Type B pancreatic cell (in vitro differentiated cells): ENCODE measurements at places on chromosomes 2 and 18.

DNA sequence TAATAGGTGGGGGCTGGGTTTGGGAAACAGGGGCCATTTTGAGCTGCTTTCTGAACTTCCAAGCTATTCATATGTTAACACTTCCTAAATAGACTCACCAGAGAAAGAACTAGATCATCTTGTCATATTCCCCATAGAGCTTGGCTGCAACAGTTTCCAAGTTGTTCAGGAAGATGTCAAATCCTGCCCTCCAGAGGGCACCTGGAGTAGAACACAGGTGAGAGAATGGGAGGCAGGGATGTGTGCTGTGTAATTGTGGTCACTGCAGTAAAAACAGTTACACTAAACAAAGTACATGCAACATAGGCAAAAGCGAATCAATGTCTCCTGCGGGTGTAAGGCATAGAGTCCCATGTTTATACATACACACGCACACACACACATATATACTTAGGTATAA lies 34.5 kb upstream of the LRRC30 start:
- DNase-seq = no peak

GRCh38 chr2:241047253-241048010 lies 49.0 kb downstream of the SNED1 start:
- peak; percentile 11 for DNase-seq

- no peak for DNase-seq
Measured at GRCh38 chr18:50277942-50278341, 3.4 kb downstream of the MBD1 start.

GRCh38 chr2:240780023-240780700 lies 39.9 kb downstream of the KIF1A start:
- no peak for DNase-seq

- DNase-seq = no peak
Measured at GRCh38 chr2:23651187-23652080, 266.5 kb downstream of the KLHL29 start.

GRCh38 chr2:159381574-159381973 lies 95.1 kb upstream of the WDSUB1 start:
- no peak for DNase-seq

DNA sequence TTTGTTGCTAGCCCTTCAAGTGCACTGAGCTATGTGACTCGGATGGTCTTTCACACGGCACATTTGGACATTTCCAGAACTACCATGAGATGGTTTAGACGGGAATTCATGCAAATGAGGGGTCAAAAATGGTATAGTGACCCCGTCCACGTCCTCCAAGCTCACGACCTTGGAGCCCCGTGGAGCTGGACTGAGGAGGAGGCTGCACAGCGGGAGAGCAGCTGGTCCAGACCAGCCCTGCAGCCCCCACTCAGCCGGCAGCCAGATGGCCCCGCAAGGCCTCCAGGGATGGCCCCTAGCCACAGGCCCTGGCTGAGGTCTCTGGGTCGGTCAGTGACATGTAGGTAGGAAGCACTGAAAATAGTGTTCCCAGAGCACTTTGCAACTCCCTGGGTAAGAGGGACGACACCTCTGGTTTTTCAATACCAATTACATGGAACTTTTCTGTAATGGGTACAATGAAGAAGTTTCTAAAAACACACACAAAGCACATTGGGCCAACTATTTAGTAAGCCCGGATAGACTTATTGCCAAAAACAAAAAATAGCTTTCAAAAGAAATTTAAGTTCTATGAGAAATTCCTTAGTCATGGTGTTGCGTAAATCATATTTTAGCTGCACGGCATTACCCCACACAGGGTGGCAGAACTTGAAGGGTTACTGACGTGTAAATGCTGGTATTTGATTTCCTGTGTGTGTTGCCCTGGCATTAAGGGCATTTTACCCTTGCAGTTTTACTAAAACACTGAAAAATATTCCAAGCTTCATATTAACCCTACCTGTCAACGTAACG lies 88.8 kb downstream of the EPAS1 start:
- DNase-seq = peak; percentile 64

DNA sequence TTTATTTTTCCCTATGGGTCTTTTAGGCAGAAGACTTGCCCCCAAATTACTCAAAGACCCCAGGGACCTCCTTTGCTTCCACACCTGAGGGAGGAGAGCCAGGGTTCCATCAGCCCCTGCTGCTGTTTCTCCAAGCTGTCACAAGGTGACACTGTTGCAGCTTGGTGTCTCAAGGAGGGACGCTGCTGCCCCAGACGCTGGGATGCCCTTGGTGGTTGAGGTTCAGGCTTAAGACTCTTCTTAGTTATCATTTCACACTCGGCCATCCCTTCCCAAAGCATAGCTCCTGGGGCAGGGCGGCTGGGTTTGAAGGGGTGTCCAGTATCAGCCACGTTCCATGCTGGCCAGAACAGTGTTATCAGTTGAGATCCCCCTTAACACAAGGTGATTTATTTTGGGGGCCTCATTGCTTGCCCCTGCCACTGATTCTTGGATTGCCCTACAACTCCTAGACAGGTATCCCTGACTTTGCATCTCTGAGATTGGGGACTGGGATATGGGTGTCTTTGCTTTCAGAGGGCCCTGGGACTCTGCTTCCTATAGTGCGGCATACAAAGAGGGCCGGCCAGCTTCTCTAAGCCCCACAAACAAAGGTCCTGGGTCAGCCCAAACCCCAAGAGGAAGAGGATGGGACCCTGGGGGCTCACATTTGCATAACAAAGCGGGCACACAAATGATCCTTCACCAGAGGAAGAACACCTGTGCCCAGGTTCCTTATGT lies 22.7 kb downstream of the GPR55 start:
- peak; percentile 62 for DNase-seq

DNA sequence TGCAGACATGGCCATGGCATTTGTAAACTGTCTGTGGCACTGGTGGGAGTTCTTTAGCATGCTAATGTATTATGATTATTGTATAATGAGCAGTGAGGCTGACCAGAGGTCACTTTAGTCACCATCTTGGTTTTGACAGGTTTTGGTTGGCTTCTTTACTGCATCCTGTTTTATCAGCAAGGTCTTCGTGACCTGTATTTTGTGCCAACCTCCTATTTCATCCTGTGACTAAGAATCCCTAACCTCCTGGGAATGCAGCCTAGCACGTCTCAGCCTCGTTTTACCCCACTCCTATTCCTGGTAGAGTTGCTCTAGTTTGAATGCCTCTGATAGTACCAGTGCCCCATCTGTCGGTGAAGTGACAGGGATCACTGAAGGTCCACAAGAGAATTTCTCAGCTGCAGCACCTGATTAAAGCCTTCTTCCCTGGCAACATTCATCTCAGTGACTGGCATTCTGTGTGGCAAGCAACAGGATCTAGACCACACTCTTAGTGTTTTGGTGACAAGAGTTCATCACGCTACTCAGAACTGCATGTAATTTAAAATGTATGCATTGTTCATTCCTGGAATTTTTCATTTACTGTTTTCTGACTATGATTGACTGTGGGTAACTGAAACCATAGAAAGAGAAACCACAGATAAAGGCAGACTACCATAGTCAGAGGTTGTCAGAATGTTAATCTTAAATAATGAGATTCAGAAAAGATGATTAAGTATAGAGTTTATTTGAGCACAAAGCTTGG lies 43.0 kb upstream of the GPR39 start:
- DNase-seq = no peak

DNA sequence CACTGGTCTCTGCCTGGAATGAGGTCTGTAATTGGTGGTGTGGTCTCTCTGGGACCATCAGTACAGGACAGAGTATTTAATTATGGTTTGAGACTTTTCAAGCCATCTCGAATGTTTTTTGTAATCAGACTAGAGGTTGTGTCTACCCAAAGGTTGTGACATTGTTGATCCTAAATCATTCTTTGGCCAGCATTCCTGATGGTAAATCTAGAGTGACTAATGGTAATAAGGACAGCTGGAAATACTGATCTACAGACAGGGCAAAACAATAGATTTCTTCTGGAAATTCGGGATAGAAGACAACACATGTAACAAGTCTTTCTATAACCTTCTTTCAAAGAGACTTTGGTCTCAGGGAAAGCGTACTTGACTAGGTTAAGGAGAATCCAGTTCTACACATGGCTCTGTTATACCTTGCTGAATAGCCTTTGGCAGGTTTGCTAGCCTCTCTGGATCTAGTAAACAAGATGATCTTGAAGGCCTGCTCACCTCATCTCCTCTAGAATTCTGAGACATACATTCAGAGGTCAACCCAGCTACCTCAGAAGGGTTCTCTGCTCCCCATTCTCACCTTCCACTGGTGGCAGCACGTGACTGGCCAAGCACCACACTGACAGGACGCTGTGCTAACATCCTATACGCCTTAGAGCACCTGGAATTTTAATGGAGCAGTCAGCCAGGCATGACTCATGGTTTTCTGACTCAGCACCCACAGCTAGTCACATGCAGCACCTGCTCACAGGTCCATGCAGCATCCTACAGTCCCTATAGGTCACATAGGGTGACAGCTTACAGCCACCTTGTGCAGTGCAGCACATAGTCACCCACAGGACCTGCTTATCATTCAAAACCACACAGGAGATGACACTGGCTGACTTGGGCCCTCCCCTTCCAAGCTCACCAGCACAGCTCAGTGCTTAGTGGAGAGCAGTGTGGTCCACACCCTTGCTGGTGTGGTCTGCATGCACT lies 12.2 kb downstream of the PLB1 start:
- no peak for DNase-seq

- DNase-seq = no peak
Measured at GRCh38 chr2:64111426-64111825, 32.8 kb downstream of the PELI1 start.

DNA sequence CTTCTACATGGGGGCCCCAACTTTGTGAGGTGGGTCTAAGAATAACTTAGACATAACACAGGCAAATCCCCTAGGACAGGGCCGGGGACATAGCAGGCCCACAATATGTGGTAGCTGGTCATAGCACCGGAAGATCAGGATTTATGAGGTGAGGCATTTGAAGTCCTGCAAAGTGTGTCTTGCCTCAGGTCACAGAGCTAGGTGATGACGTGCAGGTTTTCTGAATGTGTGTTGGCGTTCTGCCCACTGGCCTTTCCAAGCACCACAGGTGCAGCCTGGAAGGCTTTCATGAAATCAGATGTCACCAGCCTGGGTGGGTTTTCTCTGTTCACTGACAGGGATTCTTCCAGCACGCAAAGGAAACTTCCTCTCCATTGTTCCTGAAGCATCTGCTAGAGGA lies 119.1 kb downstream of the LRATD1 start:
- no peak for DNase-seq

- DNase-seq = peak; percentile 68
Measured at GRCh38 chr18:61333271-61333745, at the start of gene CDH20. Gene CDH20 (plus strand): TSS chr18:61333430.

DNA sequence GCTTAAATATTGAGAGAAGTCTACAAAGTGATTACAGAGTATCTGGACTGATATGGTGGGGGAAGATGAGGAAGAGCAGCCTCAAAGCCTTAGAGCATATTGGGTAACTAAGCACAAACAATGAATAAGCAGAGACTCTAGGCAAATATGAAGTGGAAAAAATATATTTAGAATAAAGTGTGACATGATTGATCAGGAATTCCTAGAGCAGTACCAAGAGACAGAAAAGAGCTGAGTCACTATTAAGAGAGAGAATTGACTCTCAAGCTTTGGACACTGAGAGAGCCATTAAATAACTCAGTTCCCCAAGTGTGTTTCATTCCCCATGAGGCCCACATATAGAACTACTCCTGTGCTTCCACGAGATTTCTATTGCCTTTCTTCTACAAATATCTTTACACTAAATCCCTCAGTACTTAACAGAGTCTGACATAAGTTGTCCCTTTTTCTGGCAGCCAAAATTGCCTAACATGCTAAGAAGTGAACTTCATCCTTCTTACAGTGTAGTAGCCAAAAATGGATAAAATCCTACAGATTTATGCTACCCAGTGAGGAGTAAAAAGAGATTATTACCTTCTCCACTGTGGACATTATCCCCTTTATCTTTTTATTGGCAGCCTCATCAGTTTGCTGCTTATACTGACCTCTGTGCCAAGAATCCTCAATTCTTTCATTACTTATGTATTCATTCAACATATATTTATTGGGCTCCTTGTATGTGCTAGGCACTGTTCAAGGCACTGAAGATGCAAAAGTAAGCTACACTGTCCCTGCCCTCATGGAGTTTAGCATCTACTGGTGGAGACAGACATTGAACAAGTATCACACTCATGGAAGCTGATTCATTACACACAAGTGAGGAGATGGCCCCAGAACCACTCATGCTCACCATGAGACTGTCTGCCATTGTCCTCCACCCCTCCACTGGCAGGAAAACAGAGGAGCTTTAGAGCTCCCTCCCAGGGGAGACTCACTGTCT lies 45.4 kb downstream of the SLC40A1 start:
- no peak for DNase-seq

GRCh38 chr18:59643740-59644139 lies 53.5 kb downstream of the CCBE1 start:
- peak; percentile 15 for DNase-seq

DNA sequence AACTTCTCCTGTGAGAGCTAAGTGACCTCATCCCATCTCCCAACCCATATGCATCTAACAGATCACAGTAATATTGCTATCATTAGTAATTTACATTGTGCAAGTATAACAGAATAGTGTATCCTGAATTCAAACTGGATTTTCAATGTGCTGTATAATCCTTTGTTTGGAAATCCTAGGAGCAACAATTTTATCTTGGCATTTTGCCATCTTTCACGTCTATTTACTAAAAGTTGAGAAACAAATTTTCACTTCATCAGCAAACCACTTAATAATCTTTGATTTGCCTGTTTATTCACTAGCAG lies 3.8 kb downstream of the HNRNPLL start:
- DNase-seq = no peak

DNA sequence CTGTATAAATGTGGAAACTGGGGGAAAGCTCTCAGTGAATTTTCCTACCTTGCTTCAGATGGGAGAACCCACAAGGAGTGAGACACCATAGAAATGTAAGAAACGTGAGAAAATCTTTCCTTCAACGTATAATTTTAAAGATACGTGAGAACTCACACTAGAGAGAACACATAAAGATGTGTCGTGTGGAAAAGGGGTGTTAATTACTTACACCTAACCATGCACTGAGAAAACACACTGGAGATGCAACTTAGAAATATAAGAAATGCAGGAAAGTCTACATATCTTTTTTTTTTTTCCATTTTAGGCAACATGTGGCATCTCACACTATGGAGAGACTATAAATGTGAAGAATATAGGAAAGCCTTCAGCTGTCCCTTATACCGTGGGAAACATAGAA lies 352.9 kb upstream of the NETO1 start:
- no peak for DNase-seq

GRCh38 chr2:223952280-223952968 lies 4.8 kb upstream of the MRPL44 start:
- DNase-seq = no peak

DNA sequence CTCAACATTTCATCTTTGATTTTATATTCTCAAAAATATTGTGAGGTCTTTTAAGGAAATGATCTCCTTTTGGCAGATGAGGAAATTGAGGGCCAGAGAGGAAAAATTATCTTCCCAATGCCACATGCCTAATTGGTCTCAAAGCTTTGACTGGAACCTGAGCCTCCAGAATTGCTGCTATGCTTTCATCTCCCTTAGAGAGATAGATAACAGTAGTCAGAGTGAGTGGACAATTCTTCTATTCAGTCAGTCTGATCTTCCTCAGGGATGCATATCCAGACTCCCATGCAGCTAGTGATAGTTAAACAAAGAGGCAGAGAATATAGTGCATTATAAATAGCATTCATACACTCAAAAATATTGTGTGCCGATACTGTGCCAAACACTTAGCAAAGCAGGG lies 3.8 kb upstream of the CLASP1 start:
- no peak for DNase-seq
